ENCODE measurements at places on chromosomes 6 and 20. TPM values are rescaled to one million over a fixed set of nuclear protein-coding genes. Genes with fewer than 3 reads are reported as not detected.

Gene IL17F
- not detected for total RNA-seq

Gene EBF4
- 0.73 TPM for total RNA-seq

Gene RNF144B
- total RNA-seq: 23.9 TPM

Gene MEI4
- total RNA-seq: not detected

Gene CDH4
- 2.2 TPM for total RNA-seq

Gene ADGRF1
- total RNA-seq: not detected

Gene CNKSR3
- total RNA-seq: 5.7 TPM

Gene DSP
- total RNA-seq: 1.1 TPM

Gene PDE7B
- total RNA-seq: 10.0 TPM

Gene MAFB
- 1.5 TPM for total RNA-seq

Gene KIFC1
- 32.0 TPM for total RNA-seq

Gene GHRH
- not detected for total RNA-seq

Gene HLA-DQB1
- total RNA-seq: not detected

Gene HLA-DQB2
- total RNA-seq: not detected

Gene C6orf141
- not detected for total RNA-seq

Gene PDYN
- total RNA-seq: not detected

Gene DEFB132
- total RNA-seq: not detected

Gene THBD
- 0.34 TPM for total RNA-seq

Gene UNC5CL
- total RNA-seq: 1.8 TPM

Gene CLDN20
- not detected for total RNA-seq

Gene CD93
- total RNA-seq: not detected

Gene AURKA
- 39.2 TPM for total RNA-seq

Gene PLA2G7
- total RNA-seq: not detected

Gene ENPP4
- under 0.01 TPM for total RNA-seq

Gene MCUR1
- 15.6 TPM for total RNA-seq

Gene SLC44A4
- total RNA-seq: not detected

Gene NOX3
- not detected for total RNA-seq

Gene RAD21L1
- not detected for total RNA-seq

Gene CFAP206
- total RNA-seq: 1.0 TPM

Gene APOM
- total RNA-seq: not detected

Gene HLA-E
- total RNA-seq: 662 TPM

Gene PPDPF
- 50.6 TPM for total RNA-seq

Gene NKX2-2
- not detected for total RNA-seq

Gene SEL1L2
- total RNA-seq: not detected

Gene LY6G6C
- not detected for total RNA-seq

Gene RPS10
- 1,433 TPM for total RNA-seq

Gene GPX5
- total RNA-seq: not detected

Gene CCN2
- 2.0 TPM for total RNA-seq

Gene CLPSL2
- total RNA-seq: not detected

Gene KIF25
- total RNA-seq: not detected

Gene ERMARD
- 12.3 TPM for total RNA-seq

Gene RIMS4
- under 0.01 TPM for total RNA-seq

Gene TFB1M
- total RNA-seq: 28.1 TPM

Gene MCCD1
- not detected for total RNA-seq

Gene SYCP2L
- total RNA-seq: 0.69 TPM

Gene GATA5
- not detected for total RNA-seq

Gene ZC2HC1B
- total RNA-seq: not detected

Gene ISM1
- total RNA-seq: 2.8 TPM

Gene EMILIN3
- total RNA-seq: under 0.01 TPM

Gene PAX1
- total RNA-seq: not detected

Gene FHL5
- total RNA-seq: not detected
